ENCODE measurements at places on chromosomes 2 and 18.
A peak's percentile ranks its signal among the peaks of the same experiment; 100 is the strongest.

GRCh38 chr2:238039151-238039550 is 21.6 kb upstream of the SCLY start:
- no peak for DNase-seq

DNA sequence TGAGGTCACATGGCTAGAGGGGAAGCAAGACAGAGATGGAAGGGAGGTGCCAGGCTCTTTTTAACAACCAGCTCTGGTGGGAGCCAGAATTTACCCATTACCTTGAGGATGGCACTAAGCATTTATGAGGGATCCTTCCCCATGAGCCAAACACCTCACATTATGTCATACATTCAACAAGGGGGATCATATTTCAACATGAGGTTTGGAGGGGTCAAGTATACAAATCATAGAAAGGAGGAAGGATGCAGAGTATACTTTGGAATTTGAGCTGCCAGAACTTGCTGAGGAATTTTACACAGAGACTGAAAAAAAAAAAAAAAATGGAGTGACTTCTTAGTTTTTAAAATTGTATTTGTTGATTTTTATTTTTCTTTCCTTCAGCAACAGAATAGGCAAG is 891.4 kb downstream of the CCDC85A start:
- no peak for DNase-seq

GRCh38 chr2:239000089-239000488 is 152.2 kb downstream of the TWIST2 start:
- no peak for DNase-seq

DNA sequence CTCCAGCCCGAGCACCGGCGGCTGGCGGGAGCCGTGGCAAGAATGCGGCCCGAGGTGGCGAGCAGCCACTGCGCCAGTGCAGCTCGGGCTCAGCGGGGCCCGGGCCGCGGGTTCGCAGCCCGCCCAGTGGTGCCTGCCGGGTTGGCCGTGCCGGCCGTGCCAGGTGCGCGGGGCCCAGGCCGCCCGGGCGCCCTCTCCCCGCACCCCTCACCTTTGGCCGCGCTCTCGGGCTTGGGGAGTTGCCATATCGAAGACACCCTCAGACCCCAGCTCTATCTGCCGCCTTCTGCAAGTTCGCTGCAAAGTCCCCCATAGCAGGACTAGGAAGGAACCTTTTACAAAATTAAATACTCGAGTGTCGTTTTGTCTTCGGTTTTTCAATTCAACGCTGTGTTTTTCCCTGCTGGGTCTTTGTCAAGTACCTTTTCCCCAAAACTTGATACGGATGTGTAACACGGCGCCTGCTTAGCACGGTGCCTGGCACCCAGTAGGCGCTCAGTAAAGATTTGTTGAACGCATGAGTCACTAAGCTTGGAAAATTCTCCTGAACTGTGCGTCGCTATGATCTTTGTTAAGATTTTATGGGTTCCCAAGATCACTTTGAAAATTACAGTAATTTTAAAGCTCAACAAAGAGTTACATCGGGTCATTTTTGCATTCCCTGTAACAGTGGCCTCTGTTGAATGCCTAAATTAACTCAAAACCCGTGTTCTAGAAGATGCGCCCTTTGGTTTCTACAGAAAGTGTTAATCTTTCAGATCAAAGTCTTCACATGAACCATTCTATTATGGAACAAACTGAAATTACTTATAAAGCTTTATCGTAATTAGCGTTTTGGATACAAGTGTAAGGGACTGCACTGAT is 750 bp downstream of the STRADB start:
- no peak for DNase-seq

DNA sequence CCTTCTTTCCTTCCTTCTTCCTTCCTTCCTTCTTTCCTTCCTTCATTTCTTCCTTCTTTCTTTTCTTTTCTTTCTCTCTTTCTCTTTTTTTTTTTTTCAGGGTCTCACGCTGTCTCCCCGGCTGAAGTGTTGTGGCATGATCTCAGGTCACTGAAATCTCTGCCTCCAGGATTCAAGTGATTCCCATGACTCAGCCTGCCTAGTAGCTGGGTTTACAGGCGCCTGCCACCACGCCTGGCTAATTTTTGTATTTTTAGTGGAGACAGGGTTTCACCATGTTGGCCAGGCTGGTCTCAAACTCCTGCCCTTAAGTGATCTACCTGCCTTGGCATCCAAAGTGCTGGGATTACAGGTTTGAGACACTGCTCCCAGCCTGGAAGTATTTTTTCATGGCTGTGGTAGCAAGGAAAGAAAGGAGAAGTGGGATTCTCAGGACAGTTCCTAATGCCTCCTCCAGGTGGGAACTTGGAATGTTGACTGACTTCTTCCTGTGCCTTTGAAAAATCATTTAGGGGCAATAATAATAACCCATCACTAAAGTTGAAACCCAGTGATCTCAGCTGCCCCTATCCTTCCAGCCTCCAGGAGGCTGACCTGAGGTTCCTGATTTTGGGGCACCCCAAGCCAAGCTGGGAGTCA is 89.3 kb upstream of the CELF4 start:
- DNase-seq = no peak

DNA sequence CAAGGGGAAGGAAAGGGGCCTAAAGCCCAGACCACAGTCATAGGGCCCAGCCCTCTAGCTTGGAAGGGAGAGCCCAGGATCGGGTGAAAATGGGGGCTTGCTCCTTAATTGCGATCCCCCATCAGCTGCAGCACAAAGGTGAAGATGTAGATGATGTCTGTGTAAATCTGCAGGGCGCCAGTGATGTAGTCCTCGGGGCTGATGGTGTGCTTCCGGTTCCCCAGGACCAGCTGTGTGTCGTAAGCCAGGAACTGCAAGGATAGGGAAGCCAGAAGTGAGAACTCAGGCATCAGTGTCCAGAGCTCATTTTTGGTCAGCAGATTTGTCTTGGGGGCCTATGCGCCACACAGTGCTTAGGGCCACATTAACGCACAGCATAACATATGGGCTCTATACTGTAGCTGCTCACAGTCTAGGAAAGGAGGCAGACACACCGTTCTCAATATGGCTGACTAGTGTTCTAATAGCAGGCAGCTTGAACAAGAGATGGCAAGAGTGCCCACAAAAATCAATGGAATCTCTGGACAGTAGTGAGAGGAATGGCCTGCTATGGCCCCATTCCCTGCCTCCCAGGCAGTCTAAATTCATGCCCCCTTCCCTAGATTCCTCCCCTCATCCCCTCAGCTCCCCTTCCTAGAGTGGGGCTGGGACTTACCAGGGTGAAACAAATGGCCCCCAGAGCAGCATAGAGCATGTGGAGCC is 5.2 kb downstream of the PNKD start:
- no peak for DNase-seq

DNA sequence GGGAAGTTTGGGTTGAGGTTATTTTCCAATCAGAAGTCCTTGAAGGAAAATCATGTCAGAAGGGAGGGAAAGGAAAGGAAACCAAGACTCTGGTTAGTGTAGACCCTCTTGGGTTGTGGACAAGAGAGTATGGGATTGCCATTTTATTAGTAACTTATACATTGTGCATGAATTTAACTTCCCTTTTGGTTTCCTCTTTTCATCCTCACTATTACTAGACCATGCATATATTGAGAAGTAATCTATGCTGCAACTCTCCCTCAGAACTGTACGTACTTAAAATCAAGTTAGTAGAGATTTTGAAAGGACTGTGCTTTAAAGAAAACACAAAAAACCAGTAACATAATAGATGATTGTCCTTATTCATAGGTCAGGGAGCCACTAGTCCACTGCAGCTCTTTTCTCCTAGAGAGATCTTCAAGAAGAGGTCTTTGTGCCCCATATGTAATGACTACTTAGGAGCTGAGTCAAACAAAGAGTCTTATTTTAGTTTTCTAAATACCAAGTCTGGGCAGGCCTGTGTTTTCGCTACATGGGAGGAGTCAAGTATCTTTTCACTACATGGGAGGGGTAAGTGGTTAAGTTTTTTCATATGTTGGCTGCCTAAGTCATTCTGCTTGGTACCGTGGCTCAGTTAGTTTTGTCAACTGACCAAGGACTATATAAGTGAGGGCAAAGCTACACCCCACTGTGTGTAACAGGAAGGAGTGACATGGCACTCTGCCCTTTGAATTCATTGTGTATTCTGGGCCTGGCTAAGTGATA is 25.2 kb upstream of the FAM117B start:
- peak; percentile 9 for DNase-seq

Measured in HFF-Myc (cell line).